ENCODE measurements at places on chromosomes 16 and 17. TPM values are rescaled to one million over a fixed set of nuclear protein-coding genes. Genes with fewer than 3 reads are reported as not detected.

NPIPA7 gene
- total RNA-seq, result 10.3 TPM

MAPK7 gene
- total RNA-seq, result 39.0 TPM

LGALS9B gene
- not detected for total RNA-seq

TLCD3B gene
- 1.5 TPM for total RNA-seq

GRCh38 chr16:50326264-50326663, 42.5 kb downstream of the BRD7 start:
- H3K4me1 ChIP-seq, result no peaks in the 10 kb centered on the region
- no peak overlapping the region for H3K4me3 ChIP-seq
- H3K36me3 ChIP-seq, result peaks cover 12% of the 10 kb centered on the region
- no peak for DNase-seq
- H3K27me3 ChIP-seq, result no peaks in the 10 kb centered on the region

DNA sequence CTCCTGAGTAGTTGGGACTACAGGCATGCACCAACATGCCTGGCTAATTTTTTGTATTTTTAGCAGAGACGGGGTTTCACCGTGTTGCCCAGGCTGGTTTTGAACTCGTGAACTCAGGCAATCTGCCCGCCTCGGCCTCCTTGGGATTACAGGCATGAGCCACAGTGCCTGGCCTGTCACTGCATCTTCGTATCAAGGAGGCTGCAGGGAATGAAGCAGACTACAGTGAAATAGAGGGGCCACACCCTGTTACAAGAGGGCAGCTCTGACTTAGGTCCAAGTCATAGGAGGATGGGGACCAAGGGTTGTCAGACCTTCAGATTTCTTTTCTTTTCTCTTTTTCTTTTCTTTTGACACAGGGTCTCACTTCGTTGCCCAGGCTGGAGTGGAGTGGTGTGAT, 28.7 kb downstream of the FA2H start:
- peaks cover 2% of the 10 kb centered on the region for H3K4me1 ChIP-seq
- H3K36me3 ChIP-seq, result no peaks in the 10 kb centered on the region
- H3K4me3 ChIP-seq, result no peak overlapping the region
- no peak for DNase-seq
- no peak overlapping the region for H3K27ac ChIP-seq
